ENCODE measurements at places on chromosomes 12 and 14.

- no peak for DNase-seq
These were observed 810 bp downstream of the MARCHF9 start for GRCh38 chr12:57755454-57756372.

- no peak for DNase-seq
These were observed 1.4 kb downstream of the KCNMB4 start for GRCh38 chr12:70367258-70368141.

GRCh38 chr12:88308825-88309224, 166.7 kb downstream of the TMTC3 start:
- DNase-seq: no peak

DNA sequence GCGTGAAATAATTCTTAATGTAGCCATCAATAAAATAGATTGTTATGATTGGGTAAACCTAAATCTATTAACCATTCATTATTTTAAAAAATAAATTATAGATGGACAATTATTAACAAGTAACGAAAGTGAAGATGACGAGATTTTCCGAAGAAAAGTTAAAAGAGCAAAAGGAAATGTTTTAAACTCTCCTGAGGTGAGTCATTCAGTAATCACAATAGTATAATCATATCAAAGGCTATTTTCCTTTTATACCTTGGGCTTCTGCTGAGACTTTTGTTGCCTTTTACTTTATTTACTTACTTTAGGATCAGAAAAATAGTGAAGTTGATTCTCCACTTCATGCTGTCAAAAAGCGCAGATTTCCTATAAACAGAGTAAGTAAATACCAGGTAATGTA, 45.6 kb downstream of the FANCM start:
- no peak for DNase-seq

GRCh38 chr12:65675141-65675621, 149.1 kb upstream of the HMGA2 start:
- DNase-seq: no peak

GRCh38 chr12:116950628-116951325, 40.0 kb downstream of the FBXW8 start:
- DNase-seq: no peak

GRCh38 chr14:94303111-94303510, 10.0 kb upstream of the SERPINA10 start:
- DNase-seq: no peak
